Right ventricle myocardium superior (tissue), 1 donor: ENCODE measurements at places on chromosomes 13 and 19.

- peak; percentile 95 for DNase-seq
Measured at GRCh38 chr19:29665215-29665825, at the start of gene PLEKHF1. Gene PLEKHF1 (plus strand): TSS chr19:29665461. CDS start chr19:29673840, 8,379 bp downstream.

DNA sequence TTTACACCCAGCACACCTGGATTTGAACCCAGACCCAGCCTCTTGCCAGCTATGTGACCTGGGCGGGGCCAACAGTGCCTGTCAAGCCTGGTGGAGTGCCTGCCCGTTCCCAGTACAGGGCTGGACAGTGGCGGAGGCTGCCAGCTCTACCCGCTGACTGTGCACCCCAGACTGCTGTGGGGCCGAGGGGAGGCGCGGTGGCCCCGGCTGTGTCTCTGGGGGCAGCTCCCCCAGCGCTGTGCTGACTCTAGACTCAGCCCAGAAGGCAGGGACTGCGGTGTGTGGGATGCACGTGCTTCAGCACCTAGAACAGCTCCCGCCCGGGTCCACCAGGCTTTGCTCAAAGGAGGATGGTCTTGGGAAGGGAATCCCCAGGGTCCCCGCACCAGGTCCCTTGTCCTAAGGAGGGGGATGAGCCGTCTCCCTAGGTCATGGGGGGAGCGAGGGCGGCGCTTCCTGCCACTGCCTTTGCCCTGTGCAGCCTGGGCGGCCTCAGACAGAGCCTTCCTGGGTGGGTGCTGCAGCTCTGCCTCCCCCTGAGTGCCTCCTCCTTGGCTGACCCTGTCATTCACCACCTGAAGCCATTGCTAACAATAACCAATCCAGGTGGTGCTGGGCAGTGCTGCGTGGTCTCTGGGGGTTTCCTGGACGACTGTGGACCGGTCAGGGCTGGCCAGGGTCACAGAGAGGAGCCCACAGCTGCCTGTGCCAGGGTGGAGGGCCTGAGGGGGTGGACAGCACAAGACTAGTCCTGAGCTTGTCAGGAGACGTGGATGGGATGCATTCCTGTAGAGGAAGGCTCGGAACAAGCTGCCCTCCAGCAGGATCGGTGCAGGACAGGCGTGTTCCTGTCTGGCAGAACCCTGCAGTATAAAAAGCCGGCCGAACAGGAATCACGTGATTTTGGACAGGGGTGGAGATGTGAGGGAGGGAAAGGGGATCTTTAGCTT lies 18.6 kb downstream of the TMEM255B start:
- no peak for DNase-seq

DNA sequence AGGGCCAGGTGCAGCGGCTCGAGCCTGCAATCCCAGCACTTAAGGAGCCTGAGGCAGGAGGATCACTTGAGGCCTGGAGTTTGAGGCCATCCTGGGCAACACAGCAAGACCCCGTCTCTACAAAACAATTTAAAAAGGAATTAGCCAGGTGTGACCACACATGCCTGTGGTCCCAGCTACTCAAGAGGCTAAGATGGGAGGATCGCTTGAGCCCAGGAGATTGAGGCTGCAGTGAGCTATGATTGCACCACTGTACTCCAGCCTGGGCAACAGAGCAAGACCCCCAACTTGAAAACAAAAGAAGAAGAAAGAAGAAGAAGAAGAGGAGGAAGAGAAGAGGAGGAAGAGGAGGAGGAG lies 47.7 kb downstream of the LATS2 start:
- DNase-seq = no peak

- DNase-seq = no peak
Measured at GRCh38 chr13:98099627-98100026, 43.3 kb upstream of the FARP1 start.

DNA sequence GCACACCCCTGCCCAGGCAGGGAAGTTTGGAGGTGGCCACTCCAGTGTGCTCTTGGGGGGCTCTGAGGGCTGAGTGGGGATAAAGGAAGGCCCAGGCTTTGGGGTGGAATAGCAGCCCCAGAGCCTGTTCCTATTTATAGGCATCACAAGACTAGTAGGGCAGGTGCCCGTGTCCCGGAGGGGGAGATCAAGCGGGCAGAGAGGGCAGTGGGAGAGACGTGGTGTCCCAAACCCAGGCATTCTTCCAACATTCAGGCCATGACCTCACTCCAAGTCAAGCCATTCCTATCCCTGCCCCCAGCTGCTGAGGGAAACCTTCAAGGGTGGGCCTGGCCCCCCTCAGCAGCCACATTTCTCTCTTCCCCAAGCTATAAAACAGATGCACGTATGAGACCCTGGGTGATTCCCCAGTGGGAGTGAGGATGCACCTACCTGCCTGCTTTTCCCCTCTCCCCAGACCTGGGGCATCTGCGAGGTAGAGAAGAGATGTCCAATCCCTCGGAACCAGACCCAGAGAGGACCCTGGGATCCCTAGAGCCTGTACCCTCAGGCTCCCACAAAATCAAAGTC lies 3.9 kb downstream of the WIZ start:
- peak; percentile 79 for DNase-seq

GRCh38 chr13:89457977-89458376 lies 1786.8 kb downstream of the SLITRK5 start:
- DNase-seq = no peak

DNA sequence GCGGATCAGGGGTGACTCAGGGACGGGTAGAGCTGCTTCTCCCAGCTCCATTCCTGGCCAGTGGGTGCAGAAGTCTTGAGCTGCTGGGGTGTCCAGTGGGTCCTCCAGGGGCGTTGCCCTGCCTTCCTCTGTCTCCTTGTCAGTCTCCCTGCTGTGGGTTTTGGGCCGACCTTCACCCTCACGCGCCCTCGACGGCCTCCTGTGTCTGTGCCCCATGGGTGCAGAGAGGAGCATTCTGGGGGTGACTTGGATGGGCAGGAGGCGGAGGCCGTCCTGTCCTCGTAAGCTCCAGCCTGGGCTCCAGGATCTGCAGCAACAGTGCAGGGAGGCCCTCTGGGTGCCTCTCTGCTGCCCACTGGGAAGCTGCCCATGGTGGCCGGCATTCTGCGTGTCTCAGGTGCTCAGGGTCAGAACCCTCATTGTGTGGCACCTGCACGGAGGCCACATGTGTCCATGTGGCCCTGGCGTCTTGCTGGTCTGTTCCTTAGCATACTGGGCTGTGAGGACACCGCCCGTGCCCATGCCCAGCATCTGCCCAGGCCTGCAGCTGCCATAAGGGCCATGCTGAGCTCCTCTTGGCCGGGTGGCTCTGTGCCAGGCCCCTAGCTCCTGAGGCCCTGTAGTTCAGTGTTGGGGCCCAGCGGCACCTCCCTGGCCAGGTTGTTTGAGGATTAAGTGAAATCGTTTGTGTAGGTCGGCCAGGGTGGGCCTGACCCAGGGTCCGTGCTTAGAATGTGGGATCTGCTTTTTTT lies 17.3 kb downstream of the DOT1L start:
- no peak for DNase-seq

GRCh38 chr19:41398050-41398418 lies 416 bp downstream of the BCKDHA start:
- DNase-seq = no peak

DNA sequence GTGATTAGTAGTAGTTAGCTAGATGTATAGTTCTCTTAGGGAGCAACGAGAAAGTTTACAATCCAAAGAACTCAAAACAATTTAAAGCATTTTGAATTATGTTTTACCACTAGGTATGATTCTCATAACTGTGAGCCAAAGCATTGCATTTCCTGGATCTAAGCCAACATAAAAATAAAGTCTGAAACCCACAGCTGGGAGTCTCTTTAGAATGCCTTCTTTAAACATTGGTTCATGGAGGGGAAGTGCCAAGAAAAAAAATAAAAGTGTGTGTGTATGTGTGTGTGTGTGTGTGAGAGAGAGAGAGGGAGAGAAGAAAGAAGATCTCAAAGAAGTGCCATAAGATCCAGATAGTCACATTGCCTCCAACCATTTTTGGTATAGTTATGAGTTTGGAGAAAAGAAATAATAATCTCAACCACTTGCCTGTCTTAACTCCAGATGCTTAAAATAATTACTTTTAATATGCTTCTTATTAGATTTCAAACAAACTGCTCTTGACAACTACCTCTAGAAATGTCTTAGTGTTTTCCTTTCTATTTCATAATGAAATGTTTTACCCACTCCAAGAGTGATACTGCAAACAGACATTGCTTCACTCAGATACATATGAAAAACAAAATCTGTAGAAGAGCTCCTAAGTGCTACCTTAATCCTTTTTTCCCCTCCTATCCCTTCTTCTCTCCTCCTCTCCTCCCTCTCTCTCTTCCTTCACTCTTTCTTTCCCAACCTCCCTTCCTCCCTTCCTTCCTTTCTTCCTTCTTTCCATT lies 554.1 kb downstream of the KCTD12 start:
- no peak for DNase-seq

DNA sequence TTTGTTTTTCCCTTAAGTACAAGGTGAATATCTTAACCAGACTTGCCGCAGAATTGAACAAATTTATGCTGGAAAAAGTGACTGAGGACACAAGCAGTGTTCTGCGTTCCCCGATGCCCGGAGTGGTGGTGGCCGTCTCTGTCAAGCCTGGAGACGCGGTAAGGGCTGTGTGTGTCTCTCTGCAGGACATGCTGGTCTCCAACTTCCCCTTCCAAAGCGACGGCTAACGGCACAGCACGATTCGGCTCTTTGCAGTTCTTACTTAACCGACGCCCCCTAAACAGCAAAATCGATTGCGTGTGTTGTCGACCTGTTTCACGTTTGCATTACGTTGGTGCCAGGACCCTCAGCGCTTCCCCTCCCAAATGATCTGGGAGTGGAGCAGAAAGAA lies 73.2 kb downstream of the GGACT start:
- no peak for DNase-seq

DNA sequence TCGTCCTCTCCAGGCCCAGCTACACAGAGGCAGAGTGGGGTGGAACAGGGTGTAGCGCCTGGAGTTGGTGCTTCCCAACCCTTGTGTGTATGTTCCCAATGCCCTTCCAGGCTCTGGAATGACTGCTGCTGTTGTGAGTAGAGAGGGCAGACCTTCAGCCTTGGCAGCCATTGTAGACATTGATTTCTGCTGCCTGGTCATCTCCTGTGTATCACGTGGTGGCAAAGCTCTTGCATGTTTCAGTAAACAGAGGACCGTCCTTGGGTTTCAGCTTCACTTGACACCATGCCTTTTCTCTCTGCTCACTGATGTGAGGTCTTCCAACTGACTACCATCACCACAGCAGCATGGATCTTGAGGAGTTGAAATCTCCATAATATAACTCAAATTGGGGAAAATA lies 397.9 kb downstream of the COG6 start:
- DNase-seq = no peak

GRCh38 chr19:12834566-12834943 lies at the start of gene RTBDN:
Gene RTBDN (minus strand): TSS chr19:12834579. CDS start chr19:12829979, 4,600 bp downstream.
- DNase-seq = no peak

DNA sequence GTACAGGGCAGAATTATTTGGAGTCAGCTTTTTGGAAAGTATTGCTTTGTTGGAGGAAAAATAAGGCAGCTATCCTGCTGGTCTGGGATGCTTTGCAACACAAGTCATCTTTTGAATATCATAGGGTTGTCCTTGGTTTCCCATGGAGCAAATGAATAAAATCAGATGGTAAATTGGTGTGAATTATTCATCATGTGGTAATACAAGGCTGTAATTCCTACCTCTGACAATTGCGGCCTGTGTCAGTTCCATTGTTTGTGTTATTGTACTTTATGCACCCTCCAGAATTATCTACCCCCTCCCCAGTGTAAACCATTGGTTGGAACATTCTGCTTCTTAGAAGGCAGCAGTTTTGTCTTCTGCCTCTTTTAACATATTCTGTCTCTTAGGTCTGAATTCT lies 46.2 kb downstream of the RNASEH2B start:
- DNase-seq = no peak

- DNase-seq = no peak
Measured at GRCh38 chr13:79429309-79429708, 23.3 kb upstream of the RBM26 start.

GRCh38 chr13:50950849-50951248 lies 41.3 kb downstream of the RNASEH2B start:
- DNase-seq = no peak

- no peak for DNase-seq
Measured at GRCh38 chr19:41802770-41803169, 6.4 kb downstream of the CEACAM3 start.

DNA sequence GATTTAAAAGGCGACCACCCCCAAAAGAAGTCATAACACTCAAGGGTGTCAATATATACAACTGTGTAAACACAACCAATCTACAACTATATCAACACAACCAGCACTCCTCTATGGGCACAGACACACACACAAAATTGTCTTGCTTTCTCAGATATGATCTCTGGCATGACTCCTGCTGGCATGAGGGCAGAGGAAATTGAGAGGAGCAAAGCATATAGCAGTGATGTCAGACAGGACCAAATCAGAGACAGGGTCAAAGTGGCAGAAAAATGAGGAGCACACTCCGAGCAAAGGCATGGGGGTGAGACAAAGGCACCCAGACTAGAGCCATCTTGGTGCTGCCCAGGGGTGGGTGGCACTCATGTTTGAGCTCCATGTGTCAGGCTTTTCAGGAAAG lies 9.6 kb downstream of the IRGQ start:
- no peak for DNase-seq

- no peak for DNase-seq
Measured at GRCh38 chr19:10965398-10965797, 4.6 kb downstream of the SMARCA4 start.

DNA sequence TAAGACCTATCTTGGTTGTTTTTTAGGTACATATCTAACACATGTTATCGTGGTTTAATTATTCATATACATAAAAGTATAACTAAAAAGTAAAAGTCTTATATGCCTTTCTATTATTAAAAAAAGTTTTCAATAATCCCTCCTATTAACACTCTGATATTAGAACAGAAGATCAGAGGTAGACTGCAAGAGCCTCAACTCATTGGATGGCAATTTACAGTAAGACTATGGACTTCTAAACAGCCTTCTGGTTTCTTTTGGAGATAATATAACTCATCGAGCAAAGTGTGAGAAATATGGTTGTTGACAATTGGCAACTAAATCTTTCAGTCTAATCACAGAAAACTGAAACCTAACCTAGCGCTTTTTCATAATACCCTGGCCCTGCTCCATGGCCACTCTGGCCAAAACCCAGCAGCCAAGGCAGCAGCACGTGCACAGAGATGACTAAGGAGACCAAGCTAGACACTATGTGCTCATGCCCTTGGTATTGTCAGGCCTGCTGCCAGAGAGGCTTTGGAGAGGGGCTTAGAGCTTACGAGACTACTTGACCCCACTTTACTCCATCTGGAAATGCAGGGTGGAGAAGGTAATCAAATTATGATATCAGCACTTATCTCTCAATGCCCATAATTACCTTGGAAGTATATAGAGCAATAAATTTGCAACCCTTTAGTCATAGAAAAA lies 40.6 kb upstream of the EEF1AKMT1 start:
- DNase-seq = peak; percentile 89

DNA sequence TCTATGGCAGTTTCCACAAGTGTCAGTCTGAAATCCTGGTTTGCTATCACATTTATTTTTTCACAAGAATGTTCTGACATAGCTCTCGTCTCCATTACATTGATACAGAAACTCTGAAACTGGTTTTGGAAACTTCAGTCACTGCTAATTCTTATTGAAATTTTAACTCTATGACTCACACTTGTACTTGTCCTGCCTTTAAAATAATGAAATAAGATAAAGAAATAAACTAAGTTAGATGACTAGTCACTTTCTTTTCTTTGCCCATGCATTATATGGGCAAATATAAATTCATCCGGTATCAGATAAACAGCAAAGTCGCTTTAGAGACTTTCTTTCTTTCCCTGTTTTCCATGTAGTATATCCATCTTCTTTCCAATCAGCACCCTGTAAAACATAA lies 257.5 kb downstream of the PCDH9 start:
- DNase-seq = no peak
